ENCODE measurements at places on chromosomes 2 and 18.
A peak's percentile ranks its signal among the peaks of the same experiment; 100 is the strongest.

DNA sequence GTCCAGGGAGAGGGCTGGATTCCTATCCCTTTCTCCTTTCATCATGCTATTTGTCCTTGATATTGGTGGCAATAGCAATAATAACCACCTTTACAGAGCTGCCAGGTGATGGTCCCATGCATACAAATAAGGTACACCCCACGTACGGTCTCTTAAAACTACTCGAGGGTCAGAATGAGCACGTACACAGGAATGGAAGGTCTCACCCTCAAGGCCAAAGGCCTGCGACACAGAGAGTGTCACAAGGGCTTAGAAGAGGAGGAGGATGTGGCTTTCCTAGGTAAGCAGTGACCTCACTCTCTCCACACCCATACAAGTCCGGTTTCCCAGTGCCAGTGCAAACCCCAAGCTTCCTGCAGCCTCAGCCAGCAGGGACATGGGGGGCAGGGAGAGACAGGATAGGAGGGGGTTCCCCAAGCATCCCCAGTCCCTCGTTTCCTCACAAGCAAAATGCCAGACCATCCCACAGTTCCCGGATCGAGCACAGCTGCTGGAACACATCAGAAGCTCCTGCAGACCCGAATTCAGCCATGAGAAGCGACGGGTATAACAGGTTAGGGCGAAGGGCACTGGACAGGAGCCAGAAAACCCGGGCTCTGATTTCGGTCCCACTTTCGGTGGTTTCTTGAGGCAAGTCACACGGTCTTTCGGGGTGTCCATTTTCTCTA is 49.2 kb downstream of the PLB1 start:
- no peak for DNase-seq

GRCh38 chr2:27888790-27889189 is 1.4 kb downstream of the RBKS start:
- DNase-seq: no peak

GRCh38 chr2:238881353-238882081 is 33.6 kb downstream of the TWIST2 start:
- no peak for DNase-seq

DNA sequence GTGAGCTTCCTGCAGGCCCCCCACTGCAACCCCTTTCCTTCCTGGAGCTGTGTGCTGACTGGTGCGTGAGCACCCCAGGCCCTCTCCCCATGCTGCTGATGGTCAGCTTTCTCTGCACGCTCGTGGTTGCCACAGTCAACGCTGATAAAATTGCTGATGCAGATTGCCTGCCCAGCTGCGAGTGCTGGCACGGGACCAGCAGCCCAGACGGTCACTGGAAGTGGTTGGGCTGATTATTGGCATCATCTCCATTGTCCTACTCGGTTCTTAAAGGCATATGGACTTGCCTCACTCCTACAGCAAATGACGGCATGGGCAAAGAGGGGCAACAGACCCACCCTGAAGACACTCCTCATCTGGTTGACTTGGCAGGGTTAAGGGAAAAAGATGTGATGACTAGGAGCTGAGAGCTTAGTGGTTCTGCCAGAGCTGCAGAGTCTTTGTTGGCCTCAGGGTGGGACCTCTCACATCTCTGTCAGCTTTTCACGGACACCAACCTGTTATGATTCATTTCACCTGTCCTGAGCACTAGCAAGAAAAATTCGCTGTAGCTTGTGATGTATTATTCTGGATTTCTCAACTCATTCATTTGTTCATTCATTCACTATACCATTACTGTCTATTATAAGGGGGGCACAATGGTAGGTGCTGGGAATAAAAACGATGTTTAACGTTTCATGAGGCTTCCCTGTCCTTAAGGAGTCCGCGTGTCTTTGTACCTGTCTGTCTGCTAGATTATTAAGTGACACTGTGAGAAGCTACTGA is 38.4 kb downstream of the PAX8 start:
- DNase-seq: peak; percentile 96

DNA sequence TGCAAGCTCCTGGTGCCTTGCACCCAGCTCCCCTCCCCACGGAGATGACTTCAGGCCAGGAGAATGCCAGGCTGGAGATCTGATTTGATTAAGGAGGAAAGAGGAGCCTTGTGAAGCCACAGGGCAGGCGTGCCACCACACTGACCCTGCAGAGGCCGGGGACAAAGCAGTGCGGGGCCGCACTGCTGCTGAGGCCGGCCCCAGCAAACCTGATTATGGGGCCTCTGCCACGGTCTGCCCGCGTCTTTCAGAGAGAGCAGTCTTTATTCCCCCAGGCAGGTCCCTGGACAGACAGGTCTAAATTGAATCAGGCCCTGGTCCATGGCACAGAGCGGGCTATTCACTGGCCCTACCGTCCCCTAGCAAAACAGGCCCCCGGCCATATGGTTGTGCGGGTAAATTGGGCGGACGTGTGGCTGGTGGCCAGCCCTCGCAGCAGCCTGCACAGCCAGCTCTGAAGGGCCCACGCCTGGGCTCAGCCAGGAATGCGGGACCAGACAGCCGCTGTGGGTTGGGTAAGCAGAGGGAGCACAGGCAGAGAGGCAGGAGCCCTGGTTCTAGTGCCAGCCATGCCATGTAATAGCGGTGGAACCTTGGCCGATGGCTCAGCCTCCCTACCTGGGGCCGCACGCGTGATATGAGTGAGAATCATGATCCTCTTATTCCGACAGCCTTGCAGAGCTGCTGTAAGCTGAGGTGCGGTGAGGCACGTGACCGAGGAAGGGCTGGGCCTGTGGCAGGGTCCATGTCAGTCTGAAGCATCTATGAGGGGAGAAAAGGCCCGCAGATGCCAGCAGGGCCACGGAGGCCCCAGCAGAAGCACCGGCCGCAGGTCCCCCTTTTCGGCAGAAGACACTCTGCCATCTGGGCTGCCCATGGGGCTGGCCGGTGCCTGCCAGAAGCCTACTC is 97.3 kb upstream of the MYCN start:
- no peak for DNase-seq

DNA sequence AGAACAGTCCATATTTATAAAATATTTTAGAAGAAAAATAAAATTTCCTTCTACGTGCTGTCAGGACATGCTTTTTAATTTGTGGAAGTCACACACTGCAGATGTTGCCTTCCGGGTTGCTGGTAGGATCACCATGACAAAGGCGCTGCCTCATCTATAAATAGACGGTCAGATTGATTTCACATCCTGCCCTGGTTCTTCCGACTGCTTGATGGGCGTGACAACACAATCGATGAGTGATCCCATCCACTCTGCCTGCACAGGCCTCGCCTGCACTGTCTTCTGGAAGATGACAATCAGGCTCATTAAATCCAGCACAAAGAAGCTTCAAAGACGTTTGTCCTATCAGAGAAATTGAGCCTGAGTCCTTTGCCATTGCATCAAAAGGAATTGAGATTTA is 318.9 kb upstream of the TRIB2 start:
- DNase-seq: peak; percentile 17

GRCh38 chr18:48151421-48152065 is 221.1 kb upstream of the SMAD2 start:
- DNase-seq: no peak

GRCh38 chr2:142724186-142724585 is 153.3 kb upstream of the KYNU start:
- no peak for DNase-seq
